ENCODE measurements at places on chromosomes 7 and 10. TPM values are rescaled to one million over a fixed set of nuclear protein-coding genes. Genes with fewer than 3 reads are reported as not detected.

Gene NPC1L1
- not detected for total RNA-seq

Gene C10orf67
- total RNA-seq: 0.17 TPM

Gene PITX3
- total RNA-seq: not detected

Gene OR9A2
- not detected for total RNA-seq

Gene FOXI2
- total RNA-seq: not detected

Gene LOXL4
- total RNA-seq: not detected

Gene ANKRD30A
- not detected for total RNA-seq
